Kidney epithelial cell (primary cell): ENCODE measurements at places on chromosomes 5 and 9.

DNA sequence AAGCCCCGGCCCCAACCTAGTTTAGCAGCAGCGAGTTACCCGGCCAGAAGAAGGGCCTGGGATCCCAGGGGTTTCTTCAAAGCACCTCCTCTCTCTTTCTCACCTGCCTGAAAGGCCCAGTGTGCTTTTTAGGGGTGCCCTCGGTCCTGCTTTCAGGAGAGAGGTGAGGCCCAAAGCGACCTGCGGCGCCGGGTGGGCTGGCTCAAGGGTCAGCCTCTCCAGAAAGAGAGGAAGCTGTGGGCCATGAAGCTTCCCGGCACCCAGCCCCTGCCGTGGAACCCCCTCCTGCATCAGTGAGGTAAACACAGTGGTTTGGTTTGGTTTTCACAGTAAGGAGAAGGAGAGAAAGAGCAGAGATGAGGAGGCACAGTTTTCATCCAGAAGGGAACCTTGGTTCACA, 4.3 kb downstream of the FOXB2 start:
- DNase-seq: no peak

DNA sequence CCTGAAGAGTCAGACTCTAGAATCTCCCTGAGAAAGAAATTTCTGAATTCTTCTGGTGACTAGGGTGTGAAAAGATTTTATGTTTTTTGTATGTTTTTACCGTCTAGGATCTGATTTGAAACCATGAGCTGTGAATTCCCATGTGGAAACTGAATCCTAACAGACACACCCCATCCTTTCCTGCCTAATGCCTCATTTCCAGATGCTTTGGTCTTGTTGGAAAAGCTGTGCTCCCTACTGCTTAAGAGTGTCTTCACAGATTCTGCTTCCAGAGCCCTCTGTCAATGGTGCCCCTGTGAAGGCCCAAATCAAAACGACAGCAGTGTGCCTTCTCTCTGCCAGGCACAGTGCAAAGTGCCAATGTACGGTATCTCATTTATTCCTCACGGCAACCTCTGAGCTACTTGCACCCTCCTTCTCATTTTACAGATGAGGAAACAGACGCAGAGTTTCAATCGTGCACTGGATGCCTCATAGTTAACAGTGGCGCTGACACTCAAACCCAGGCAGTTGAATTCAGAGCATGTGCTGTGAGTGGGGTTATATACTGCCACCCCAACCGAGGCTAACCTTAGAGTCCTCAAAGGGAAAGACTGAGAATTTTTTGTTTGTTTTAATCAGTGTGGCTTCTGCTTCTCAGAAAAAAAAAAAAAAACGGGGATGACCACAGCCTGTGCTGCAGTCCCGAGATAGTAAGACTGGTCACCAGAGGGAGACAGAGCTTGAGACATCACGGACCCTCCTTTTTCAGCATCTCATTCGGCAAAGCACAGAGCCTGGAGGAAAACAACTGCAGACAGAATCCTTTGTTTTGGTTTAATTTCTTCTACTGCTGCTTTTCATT, 188.4 kb downstream of the SNCAIP start:
- no peak for DNase-seq

GRCh38 chr9:104981543-104982129, 53.7 kb upstream of the ABCA1 start:
- DNase-seq: no peak

DNA sequence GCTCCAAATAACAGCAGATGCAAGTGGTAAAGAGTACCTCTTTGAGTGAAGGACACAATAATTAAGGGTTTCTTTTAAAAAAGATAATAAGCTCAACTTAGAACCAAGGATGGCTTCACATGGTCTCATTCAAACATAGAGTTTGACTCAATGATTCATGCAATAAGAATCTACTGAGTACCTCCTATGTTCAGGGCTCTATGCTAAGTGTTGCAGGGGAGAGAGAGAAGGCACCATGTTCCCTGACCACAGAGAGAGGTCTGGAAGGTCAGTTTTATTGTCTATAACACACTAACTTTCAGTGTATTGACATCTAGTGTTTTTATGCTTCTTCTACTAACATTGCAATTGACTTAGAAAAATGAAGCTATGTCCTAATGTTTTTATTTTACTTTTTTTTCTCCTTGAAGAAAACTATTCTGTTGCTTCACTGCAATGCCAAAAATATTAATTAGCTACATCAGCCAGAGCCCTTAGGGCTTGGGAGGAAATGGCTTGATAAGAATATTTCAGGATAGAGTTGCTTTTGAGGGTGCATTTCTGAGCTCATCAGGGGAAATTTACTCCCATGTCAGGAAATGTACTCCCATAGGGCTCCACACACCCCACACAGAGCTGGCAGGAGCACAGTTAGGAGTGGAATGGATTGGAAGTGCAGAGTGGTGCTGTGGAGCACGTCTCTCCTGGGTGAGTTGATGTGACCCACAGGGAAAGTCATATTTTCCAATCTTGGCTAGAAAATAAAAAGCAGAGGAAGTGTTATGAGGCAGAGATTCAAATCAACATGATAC, 106.6 kb downstream of the PDE8B start:
- DNase-seq: no peak

DNA sequence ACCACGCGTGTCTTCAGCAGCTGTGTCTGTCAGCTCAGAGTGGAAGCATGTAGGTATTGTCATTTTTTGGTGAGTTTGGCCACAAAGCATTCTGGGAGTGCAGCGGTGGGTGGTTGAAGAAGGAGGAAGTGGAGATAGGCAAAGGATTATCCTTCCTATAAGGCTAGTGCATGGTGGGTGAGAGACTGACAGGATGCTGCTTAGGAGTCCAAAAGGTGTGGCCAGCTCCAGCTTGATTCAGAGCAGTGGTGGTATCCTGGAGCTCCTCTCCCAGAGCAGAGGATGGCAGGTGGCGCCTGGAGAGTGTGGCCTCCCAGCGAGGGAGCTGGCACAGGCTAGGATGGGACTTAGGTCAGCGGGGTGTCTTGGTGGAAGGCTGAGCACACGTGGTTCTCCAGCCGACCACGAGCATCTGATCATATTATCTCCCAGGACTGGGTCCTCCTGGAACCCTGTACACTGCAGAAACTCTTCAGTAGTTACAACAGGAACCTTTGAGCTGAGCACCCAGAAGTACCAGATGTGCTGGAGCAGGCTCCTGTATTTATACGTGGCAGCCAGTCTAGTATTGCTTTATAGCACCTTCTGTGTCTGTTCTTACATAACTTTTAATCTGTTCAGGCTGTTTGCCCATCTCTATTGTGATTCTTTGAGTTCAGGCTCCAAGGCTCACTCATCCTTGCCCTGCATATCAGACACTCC, 29.6 kb downstream of the MAML1 start:
- DNase-seq: no peak

GRCh38 chr9:117763314-117763713, 59.1 kb downstream of the TLR4 start:
- DNase-seq: peak; percentile 25

- DNase-seq: no peak
Measured at GRCh38 chr5:11105696-11106095, 344.7 kb upstream of the DAP start.

DNA sequence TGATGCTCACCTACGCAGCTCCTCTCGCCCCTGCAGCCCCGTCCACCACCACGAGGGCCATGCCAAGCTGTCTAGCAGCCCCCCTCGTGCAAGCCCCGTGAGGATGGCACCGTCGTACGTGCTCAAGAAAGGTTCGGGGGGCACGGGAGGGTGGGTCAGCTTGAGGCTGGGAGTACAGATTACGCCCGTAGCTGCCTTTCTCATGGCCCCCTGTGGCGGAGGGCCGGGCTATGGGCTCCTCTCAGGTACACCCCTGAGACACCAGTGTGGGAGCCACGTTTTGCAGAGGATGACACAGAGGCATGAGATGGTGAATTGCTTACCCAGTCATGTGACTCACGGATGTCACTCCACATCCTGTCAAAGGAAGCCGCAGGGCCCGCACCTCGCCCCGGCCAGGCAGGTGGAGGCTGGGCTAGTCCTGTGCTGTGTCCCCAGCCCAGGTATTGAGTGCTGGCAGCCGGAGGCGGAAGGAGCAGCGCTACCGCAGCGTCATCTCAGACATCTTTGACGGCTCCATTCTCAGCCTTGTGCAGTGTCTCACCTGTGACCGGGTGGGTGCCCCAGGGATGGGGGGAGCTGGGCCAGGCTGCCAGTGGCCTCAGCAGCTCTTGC, 33.7 kb downstream of the USP20 start:
- DNase-seq: no peak

GRCh38 chr5:79237740-79238560, 2.0 kb downstream of the JMY start:
- no peak for DNase-seq

- DNase-seq: no peak
Measured at GRCh38 chr9:122930541-122931225, 629 bp downstream of the ZBTB26 start.

DNA sequence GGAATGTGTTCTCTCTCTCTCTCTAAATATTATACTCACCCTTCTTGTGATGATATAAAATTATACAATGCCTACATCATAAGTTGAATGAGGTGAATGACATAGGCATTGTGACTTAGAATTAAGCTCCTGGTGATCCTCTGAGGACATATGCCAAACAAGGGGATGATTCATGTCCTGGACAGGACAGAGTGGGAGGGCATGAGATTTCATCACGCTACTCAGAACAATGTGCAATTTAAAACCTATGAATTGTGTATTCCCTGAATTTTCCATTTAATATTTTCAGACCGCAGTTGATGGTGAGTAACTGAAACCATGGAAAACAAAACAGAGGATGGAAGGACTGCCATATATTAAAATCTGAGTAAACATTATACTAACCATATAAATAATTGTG, 782.2 kb upstream of the NUDT12 start:
- DNase-seq: peak; percentile 12

GRCh38 chr9:120153258-120153657, 426.7 kb downstream of the CDK5RAP2 start:
- DNase-seq: no peak

DNA sequence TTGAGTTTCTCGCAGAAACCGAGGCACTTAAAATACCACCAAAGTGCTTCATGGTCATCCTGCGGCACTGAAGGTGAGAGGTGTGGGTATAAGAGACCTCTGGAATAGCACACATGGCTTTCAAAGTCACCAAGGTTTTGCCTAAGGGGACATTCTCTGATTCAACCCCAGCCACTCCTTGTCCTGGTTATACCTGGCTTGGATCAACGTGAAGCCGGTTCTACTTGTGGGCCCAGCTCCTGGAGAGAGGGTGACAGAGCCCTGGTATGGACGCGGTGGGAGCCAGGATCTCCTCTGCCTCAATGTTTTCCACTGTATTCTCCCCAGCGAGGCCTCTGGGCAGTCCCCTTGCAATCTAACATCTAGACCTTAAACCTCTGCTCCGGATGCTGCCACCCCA, 132.0 kb downstream of the FSTL4 start:
- DNase-seq: no peak

GRCh38 chr9:135951889-135952663, 9.1 kb downstream of the UBAC1 start:
- peak; percentile 82 for DNase-seq

- no peak for DNase-seq
Measured at GRCh38 chr5:66908230-66908629, 288.4 kb downstream of the CD180 start.

GRCh38 chr5:56056875-56057274, 62.1 kb upstream of the IL6ST start:
- DNase-seq: no peak

- DNase-seq: no peak
Measured at GRCh38 chr9:130665431-130666392, 1.3 kb downstream of the PRDM12 start.

DNA sequence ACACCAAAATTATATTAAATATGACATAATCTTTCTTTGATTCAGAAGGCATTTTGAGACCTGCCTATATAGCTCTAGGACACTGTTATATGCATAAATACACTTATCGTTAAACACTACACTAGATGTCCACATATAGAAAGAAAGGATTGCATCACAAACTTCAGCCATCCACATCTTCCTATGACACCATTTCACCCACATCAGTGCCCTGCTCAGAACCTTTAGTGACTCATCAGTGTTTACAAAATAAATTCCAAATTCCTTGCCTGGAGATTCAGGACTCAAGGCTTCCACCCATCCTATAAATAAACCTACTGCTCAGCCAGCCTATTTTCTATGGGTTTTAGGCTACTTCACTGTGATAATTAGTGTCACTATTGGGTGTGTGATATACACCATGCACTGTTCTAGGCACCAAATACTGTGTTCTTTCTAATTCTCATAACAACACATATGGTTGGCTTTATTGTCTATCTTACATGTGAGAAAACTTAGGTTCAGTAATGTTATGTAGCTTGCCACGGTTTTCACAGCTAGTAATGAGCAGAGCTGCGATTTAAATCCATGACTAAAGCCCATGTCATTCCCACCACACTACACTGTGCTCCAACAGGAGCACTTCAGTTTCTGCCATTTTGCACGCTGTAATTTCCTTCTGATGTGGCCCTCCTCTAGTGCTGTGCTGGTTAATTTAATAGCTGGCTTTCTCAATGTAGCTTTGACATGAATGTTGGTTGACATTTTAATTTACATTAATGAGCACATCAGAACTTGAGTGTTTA, 103.3 kb downstream of the SREK1 start:
- no peak for DNase-seq

DNA sequence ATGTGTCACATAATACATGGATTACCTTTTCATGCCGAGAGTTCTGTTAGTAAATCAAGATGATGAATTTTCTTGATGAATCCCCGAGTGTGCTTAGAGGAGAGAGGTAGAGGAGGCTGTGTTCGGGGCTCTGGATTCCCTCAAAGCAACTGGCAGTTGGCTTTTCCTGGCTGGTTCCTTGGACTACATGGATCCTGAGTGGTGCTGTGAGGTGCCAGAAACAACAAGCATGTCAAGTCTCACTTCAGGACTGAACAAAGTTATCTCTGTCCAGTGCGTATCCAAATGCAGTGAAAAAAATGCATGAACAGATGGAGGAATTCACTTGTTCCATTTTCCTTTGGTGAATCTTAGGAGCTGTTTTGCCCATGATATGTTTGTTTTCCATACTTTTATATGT, 231.7 kb downstream of the FBXL7 start:
- DNase-seq: no peak

DNA sequence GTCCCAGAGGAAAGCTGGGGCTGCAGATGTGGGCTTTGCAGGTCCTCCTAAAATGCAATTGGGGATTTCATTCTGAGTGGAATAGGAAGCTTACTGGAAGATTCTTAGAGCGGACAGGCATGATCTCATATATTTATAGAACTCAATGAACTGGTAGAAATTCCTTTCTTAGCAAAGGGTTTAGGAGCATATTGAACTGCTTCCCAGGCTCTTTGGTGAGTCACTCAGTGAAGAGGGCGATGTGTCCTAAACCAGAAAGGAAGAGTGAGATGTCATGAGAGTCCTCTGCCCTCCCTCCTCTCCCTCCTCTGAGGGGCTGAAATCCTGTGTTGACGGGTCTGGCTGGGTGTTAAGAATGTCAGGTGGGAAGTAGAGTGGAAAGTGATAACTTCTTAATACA, 26.3 kb upstream of the SEMA6A start:
- peak; percentile 80 for DNase-seq

GRCh38 chr9:33787839-33788238, 7.5 kb upstream of the PRSS3 start:
- DNase-seq: no peak

DNA sequence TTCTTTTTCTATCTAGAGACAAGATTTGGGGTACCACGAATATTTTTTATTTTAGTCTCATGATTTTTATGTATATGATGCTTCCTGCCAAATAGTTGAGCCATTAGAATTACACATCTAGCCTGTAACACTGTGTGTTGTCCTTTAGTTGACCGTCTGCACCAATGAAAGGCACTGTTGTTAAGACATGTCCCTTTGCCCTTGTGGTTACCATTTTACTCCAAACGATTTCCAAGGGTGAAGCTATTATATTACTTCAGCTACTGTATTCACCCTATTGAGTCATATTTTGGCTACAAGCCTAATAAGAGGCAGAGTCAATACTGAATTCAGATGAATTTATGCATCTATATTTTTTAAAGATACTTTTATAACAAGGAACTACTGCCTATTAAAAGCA, 207.6 kb downstream of the CETN3 start:
- no peak for DNase-seq
